ENCODE measurements at places on chromosomes 3 and 15. TPM values are rescaled to one million over a fixed set of nuclear protein-coding genes. Genes with fewer than 3 reads are reported as not detected.

The OIP5 gene
- 6.4 TPM for total RNA-seq

The LEKR1 gene
- 4.0 TPM for total RNA-seq

The RPL29 gene
- 787 TPM for total RNA-seq

The SI gene
- under 0.01 TPM for total RNA-seq

The PIGB gene
- 11.3 TPM for total RNA-seq

The TMEM207 gene
- 12.2 TPM for total RNA-seq

The TEX9 gene
- 22.9 TPM for total RNA-seq

The ARHGEF26 gene
- 12.0 TPM for total RNA-seq

The EPHB3 gene
- total RNA-seq, result 45.3 TPM

The LNP1 gene
- 5.1 TPM for total RNA-seq

The SLITRK3 gene
- 0.06 TPM for total RNA-seq

The CCR1 gene
- 4.3 TPM for total RNA-seq

The SLC22A13 gene
- total RNA-seq, result 6.1 TPM

The CLDN1 gene
- 36.4 TPM for total RNA-seq

The SERPINI2 gene
- 0.82 TPM for total RNA-seq

The BNC1 gene
- 0.12 TPM for total RNA-seq

The IGSF11 gene
- 4.8 TPM for total RNA-seq

The FOXB1 gene
- total RNA-seq, result not detected

The ZNF80 gene
- 0.06 TPM for total RNA-seq

The EIF3J gene
- total RNA-seq, result 31.8 TPM

The MINAR1 gene
- total RNA-seq, result 1.1 TPM

The SEMA5B gene
- 21.7 TPM for total RNA-seq

The TM6SF1 gene
- 12.4 TPM for total RNA-seq

The OR5H1 gene
- total RNA-seq, result not detected

The CHRM5 gene
- not detected for total RNA-seq

The CCR9 gene
- 0.18 TPM for total RNA-seq

The SUSD5 gene
- 4.4 TPM for total RNA-seq

Measured in metanephros (tissue), 2 donors.